ENCODE measurements at places on chromosomes 12 and 14. TPM values are rescaled to one million over a fixed set of nuclear protein-coding genes. Genes with fewer than 3 reads are reported as not detected.

GRCh38 chr14:66119606-66120231 is 366.5 kb upstream of the CCDC196 start:
- no peak overlapping the region for H3K27ac ChIP-seq
- no peaks in the 10 kb centered on the region for H3K4me1 ChIP-seq
- no peak for DNase-seq

DNA sequence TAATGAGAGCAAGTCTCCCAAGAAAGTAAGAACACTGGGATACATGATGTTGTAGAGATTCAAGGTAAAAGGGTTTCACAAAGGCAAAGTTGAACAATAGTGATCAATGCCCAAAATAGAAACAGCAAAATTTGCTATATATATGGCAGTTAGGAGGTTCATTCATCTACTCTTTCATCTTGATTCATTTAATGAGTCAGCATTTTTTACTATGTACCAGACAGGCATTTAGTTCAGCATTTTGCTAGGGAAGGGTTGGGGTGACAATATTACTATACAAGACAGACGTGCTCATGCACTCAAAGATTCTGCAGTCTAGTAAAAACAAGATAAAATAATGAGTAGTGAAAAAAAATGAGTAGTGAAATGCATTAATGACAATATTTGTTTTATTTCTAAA is 264.9 kb upstream of the LMO3 start:
- DNase-seq, result no peak
- no peak overlapping the region for H3K4me3 ChIP-seq
- no peaks in the 10 kb centered on the region for H3K36me3 ChIP-seq
- H3K27ac ChIP-seq, result no peak overlapping the region
- no peaks in the 10 kb centered on the region for H3K27me3 ChIP-seq

- no peak overlapping the region for H3K27ac ChIP-seq
- peaks cover 44% of the 10 kb centered on the region for H3K4me1 ChIP-seq
- H3K4me3 ChIP-seq, result no peak overlapping the region
- no peak for DNase-seq
- no peaks in the 10 kb centered on the region for H3K27me3 ChIP-seq
Measured at GRCh38 chr12:102408487-102409297, 71.7 kb downstream of the IGF1 start.

GRCh38 chr14:30312214-30312613 is 246.7 kb upstream of the G2E3 start:
- no peak overlapping the region for H3K4me3 ChIP-seq
- H3K27ac ChIP-seq, result no peak overlapping the region
- no peaks in the 10 kb centered on the region for H3K4me1 ChIP-seq
- H3K27me3 ChIP-seq, result no peaks in the 10 kb centered on the region
- H3K36me3 ChIP-seq, result no peaks in the 10 kb centered on the region
- DNase-seq, result no peak

- no peaks in the 10 kb centered on the region for H3K36me3 ChIP-seq
- no peak for DNase-seq
- H3K4me3 ChIP-seq, result no peak overlapping the region
- no peak overlapping the region for H3K27ac ChIP-seq
Measured at GRCh38 chr12:115199831-115200230, 515.9 kb upstream of the TBX3 start.

DNA sequence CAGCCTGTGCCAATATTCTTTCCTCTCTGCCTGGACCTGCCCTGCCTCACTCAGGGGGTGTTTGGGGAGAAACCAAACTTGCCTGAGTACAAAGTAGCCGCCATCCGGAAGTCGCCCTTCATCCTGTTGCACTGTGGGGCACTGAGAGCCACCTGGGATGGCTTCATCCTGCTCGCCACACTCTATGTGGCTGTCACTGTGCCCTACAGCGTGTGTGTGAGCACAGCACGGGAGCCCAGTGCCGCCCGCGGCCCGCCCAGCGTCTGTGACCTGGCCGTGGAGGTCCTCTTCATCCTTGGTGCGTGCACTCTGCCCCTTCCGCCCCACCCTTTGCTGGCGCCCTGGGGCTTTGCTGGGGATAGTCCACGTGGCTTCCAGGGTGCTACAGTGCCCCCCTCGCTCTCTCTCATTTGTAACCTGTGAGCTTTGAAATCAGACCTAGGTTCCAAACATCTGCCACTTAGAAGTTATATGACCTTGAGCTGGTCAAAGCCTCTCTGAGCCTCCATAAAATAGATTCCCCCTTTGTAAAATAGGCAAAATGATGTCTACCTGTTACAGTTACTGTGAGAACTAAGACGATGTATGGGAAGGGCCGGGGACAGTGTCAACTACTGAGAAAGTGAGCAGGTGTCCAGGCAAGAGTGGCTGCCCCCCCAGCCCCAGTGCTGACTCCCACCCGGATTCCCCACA is 4.5 kb downstream of the KCNH3 start:
- H3K27ac ChIP-seq, result no peak overlapping the region
- no peaks in the 10 kb centered on the region for H3K36me3 ChIP-seq
- H3K4me3 ChIP-seq, result no peak overlapping the region
- DNase-seq, result no peak
- H3K27me3 ChIP-seq, result peaks cover 23% of the 10 kb centered on the region

EMC9 gene
- total RNA-seq, result 11.1 TPM

GRCh38 chr12:96258104-96258961 is 64.2 kb downstream of the ELK3 start:
- peaks cover 18% of the 10 kb centered on the region for H3K4me1 ChIP-seq
- H3K4me3 ChIP-seq, result no peak overlapping the region
- H3K27ac ChIP-seq, result no peak overlapping the region
- no peaks in the 10 kb centered on the region for H3K27me3 ChIP-seq

FBLN5 gene
- total RNA-seq, result 5.1 TPM

GRCh38 chr12:10130042-10130441 is at the start of gene CLEC7A:
CLEC7A (minus strand) TSS chr12:10130199; CDS start chr12:10130082, 117 bp downstream.
- no peaks in the 10 kb centered on the region for H3K36me3 ChIP-seq
- no peak within 1 kb of the TSS for H3K27ac ChIP-seq
- no peak within 1 kb of the TSS for H3K4me3 ChIP-seq
- peaks cover 10% of the 10 kb centered on the region for H3K27me3 ChIP-seq
- no peaks in the 10 kb centered on the region for H3K4me1 ChIP-seq

DNA sequence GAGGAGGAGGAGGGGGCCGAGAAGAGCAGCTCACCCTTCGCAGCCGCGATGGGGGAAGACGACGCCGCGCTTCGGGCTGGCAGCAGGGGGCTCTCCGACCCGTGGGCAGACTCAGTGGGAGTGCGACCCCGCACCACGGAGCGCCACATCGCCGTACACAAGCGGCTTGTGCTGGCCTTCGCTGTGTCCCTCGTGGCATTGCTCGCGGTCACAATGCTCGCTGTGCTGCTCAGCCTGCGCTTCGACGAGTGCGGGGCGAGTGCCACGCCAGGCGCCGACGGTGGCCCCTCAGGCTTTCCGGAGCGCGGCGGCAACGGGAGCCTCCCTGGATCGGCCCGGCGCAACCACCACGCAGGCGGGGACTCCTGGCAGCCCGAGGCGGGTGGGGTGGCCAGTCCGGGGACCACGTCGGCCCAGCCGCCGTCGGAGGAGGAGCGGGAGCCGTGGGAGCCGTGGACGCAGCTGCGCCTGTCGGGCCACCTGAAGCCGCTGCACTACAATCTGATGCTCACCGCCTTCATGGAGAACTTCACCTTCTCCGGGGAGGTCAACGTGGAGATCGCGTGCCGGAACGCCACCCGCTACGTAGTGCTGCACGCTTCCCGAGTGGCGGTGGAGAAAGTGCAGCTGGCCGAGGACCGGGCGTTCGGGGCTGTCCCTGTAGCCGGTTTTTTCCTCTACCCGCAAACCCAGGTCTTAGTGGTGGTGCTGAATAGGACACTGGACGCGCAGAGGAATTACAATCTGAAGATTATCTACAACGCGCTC is 745 bp downstream of the TRHDE start:
- peak overlapping the region; percentile 75 for H3K4me3 ChIP-seq
- peaks cover 31% of the 10 kb centered on the region for H3K4me1 ChIP-seq
- peak; percentile 77 for DNase-seq
- H3K27me3 ChIP-seq, result no peaks in the 10 kb centered on the region

DNA sequence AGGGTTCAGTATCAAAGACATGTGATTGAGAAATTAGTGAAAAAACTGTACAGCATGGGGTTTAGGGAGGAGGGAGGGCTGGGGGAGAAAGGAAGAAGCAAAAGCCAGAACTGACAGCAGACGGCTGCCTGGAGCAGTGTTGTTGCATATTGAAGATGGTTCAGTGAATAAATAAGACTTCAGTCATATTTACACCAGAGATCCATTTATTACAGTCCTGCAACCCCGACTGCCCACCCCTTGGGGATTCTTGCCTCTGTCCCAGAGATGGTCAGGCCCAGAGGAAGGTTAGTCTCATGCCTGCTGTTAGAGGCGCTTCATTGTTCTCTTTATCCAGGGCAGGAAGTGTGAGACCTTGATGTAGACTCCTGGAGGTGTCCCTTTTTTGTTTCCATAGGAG is 3.2 kb downstream of the GZMH start:
- H3K27me3 ChIP-seq, result no peaks in the 10 kb centered on the region
- no peak overlapping the region for H3K4me3 ChIP-seq
- H3K27ac ChIP-seq, result no peak overlapping the region
- no peak for DNase-seq

GRCh38 chr12:71742998-71743397 is 11.7 kb upstream of the RAB21 start:
- no peaks in the 10 kb centered on the region for H3K36me3 ChIP-seq
- H3K27ac ChIP-seq, result no peak overlapping the region
- H3K4me1 ChIP-seq, result no peaks in the 10 kb centered on the region
- H3K27me3 ChIP-seq, result no peaks in the 10 kb centered on the region
- no peak for DNase-seq
- H3K4me3 ChIP-seq, result no peak overlapping the region

DNA sequence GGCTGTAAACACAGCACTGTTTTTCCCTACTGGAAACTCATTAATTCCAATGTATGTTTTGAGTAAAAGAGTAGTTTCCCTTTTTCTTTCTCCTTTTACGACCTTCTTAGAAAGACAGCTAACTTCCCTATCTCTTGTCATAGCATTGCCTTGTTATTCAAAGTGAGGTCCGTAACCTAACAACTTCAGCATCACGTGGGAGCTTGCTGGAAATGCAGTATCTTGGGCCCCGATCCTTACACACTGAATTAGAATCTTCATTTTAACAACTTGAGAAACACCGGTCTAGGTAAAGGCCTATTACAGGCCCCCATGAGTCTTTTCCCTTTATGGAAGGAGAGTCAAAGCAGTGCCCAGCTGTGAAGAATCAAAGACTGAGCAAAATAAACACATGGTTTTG is 230.7 kb upstream of the PRKD1 start:
- DNase-seq, result no peak
- H3K27ac ChIP-seq, result no peak overlapping the region
- H3K36me3 ChIP-seq, result no peaks in the 10 kb centered on the region

RAB2B gene
- total RNA-seq, result 28.3 TPM

GLT1D1 gene
- total RNA-seq, result not detected

NEUROD4 gene
- not detected for total RNA-seq

DNA sequence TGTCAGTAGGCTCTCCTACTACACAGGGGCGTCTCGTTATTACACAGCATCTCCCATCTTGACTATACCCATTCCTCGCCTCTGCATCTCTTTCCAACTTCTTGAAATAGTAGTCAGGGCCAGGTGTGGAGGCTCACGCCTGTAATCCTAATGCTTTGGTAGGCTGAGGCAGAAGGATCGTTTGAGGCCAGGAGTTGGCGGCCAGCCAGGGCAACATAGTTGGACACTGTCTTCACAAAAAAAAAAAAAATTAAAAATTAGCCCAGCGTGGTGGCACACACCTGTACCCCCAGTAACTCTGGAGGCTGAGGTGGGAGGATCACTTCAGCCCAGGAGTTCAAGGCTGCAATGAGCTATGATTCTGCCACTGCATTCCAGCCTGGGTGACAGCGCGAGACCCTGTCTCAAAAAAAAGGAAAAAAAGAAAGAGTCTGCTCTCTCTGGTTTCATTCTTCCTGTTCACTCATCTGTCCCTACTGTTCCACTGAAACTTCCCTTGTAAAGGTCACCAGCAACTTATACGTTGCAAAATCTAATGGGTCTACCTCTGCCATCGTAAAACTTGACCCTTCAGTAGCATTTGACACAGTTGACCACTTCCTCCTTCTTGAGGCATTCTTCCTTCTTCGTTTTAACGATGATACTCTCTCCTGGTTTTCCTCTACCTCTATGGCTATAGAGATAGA is 41.0 kb upstream of the PTGR2 start:
- no peaks in the 10 kb centered on the region for H3K4me1 ChIP-seq
- no peak overlapping the region for H3K4me3 ChIP-seq
- H3K27ac ChIP-seq, result no peak overlapping the region
- no peaks in the 10 kb centered on the region for H3K27me3 ChIP-seq
- H3K36me3 ChIP-seq, result no peaks in the 10 kb centered on the region

TAS2R42 gene
- total RNA-seq, result not detected

- H3K4me3 ChIP-seq, result no peak overlapping the region
- no peak for DNase-seq
- H3K36me3 ChIP-seq, result no peaks in the 10 kb centered on the region
- H3K27ac ChIP-seq, result no peak overlapping the region
Measured at GRCh38 chr12:104420868-104421267, 35.9 kb upstream of the CHST11 start.

GRCh38 chr12:4855121-4855924 is 54.4 kb upstream of the KCNA1 start:
- no peaks in the 10 kb centered on the region for H3K36me3 ChIP-seq
- peaks cover 37% of the 10 kb centered on the region for H3K27me3 ChIP-seq
- peak; percentile 66 for DNase-seq

DNA sequence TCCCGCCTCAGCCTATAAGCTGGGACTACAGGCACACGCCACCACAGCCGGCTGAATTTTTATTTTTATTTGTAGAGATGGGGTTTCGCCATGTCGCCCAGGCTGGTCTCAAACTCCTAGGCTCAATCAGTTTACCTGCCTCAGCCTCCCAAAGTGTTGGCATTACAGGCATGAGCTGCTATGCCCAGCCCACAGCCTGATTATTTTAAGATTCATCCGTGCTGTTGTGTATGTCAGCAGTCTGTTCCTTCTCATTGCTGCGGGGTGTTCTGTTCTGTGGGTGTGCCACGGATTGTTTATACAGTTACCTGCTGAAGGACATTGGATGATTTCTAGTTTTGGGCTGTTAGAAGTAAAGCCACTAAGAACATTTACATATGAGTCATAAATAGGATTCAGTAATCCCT is 9.6 kb upstream of the EP400 start:
- no peak for DNase-seq
- no peak overlapping the region for H3K27ac ChIP-seq
- H3K4me3 ChIP-seq, result no peak overlapping the region
- peaks cover 67% of the 10 kb centered on the region for H3K36me3 ChIP-seq
- no peaks in the 10 kb centered on the region for H3K27me3 ChIP-seq

DNA sequence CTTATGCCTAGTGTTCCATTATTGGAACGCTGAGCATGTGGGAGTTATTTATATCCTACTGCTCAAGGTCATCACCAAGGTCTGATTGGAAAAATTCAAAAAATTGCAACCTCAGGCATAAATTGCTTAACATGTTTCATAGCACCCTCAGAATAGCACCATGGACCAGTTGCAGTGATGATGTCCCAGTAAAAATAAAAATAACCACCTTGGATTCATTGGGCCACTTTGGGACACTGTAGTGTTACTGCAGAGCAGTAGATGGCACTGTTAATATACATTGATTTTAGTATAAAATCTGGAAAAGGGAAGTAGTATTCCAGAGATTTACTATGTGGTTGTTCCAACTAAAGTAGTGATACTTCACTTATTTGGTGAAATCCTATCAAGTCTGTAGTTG is 31.0 kb upstream of the PTCSC3 start:
- no peaks in the 10 kb centered on the region for H3K27me3 ChIP-seq
- no peak for DNase-seq
- no peaks in the 10 kb centered on the region for H3K36me3 ChIP-seq
- no peak overlapping the region for H3K4me3 ChIP-seq
- H3K27ac ChIP-seq, result no peak overlapping the region

KLHL33 gene
- not detected for total RNA-seq

- no peaks in the 10 kb centered on the region for H3K36me3 ChIP-seq
- no peak for DNase-seq
- H3K27me3 ChIP-seq, result peaks cover 3% of the 10 kb centered on the region
- no peak overlapping the region for H3K27ac ChIP-seq
- no peak overlapping the region for H3K4me3 ChIP-seq
Measured at GRCh38 chr14:104216457-104216856, 78.1 kb downstream of the KIF26A start.
